ENCODE measurements at places on chromosomes 11 and 22.

GRCh38 chr22:36966851-36967540 lies 52.3 kb downstream of the TST start:
- DNase-seq = no peak

- DNase-seq = no peak
Measured at GRCh38 chr11:36684840-36685801, 87.1 kb upstream of the RAG2 start.

DNA sequence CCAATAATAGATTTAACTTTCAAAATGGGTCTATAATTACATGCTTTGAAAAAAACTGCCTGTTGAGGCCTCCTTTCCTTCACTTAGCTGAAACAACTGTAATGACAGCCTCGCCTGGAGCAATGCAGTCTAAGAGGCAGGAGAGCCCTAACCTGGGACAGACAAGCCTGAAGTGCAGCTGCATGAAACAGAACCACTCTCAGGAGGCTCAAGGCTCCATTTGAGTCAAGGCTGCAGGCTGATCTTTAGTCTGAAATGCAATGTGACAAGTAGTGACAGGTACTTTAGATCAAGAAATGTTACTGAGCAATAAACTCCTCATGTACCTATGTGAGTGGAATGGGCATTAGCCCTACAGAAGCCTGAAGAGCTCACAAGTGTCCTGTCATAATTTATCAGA lies 414.0 kb upstream of the LUZP2 start:
- DNase-seq = no peak

- peak; percentile 80 for DNase-seq
Measured at GRCh38 chr11:65471447-65471891, 27.4 kb upstream of the MALAT1 start.

DNA sequence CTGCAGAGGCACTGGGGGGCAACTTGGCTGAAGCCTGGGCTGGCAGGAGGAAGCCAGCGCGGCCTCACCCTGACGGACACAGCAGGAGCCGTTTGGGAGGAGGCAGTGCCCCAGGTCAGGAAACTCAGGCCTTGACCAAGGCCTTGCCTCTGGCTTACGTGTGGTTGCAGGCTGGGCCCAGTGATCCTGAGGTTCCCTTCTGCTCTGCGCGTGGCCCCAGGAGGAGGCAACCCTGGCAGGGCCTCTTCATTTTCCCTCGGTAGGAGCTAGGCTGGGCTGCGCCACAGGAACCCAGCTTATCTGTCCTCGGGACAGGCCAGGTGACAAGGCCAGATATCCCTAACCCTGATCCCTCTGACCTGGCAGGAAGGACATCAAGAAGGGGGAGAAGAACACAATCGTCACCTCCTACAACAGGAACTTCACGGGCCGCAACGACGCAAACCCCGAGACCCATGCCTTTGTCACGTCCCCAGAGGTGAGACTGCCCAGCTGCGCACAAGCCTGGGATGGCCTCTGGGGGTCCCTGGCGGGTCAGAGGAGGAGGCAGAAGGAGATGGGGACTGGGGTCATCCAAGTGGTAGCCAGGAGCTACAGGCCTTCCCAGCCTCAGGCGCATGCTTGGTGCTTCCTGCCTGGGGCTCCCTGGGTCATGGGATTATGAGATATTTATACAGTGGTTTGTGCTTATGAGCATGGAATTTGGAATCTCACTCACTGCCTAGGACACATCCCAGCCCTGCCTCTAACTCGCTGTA lies 20.6 kb downstream of the POLR3H start:
- DNase-seq = no peak

DNA sequence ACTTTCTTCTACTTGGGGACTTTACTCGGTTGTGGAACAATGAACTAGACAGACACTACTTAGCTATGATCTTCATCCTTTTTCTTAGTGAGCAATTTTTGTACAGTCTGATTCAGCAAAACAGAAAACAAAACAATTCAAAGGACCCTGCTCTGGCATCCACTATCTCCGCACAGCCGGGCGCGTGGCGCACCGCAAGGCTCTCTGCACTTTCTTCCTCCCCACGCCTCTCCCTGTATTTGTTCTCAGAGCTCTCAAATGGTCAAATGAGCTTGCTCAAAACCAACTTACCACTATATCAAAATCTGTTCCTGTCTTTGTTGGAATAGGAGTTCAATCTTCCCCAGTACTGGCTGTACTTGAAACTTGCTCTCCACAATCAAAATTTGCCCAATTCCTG lies 7.4 kb downstream of the EEF1G start:
- DNase-seq = no peak

DNA sequence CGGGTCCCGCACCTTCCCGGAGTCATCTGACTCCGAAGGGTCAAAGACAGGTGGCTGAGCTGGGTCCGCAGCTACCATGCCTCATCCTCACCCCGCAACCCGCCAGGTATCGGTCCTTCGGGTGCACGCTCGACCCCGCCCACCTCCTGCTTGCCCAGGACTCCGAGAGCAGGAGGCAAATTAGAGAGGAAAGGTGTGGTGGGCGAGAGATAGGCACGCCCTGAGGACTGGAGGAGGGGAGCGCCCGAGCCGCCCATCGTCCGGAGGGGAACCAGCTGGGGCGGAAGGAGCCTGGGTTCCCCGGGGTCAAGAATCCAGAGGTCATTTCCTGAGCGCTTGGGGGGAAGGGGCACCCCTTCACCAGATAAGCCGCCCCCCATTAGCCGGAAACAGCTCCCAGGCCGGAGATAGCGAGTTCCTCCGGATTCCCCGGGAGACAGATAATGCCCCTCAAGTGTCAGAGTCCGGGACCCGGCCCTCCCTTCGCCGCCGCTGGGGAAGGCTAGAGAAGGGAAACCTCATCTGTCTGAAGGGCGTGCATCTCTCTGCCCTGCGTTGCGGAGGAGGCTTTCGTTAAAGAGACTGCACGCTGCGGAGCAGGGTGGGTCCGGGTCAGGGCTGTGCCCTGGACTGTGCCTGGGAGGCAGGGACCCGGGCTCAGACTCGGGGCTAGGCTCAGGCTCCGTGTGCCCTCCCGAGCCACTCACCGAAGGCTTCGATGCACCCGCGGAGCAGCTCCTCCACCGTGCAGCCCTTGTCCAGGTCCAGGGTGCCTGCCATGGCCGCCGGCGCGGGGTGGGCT lies 1.7 kb downstream of the RASGRP2 start:
- DNase-seq = no peak

DNA sequence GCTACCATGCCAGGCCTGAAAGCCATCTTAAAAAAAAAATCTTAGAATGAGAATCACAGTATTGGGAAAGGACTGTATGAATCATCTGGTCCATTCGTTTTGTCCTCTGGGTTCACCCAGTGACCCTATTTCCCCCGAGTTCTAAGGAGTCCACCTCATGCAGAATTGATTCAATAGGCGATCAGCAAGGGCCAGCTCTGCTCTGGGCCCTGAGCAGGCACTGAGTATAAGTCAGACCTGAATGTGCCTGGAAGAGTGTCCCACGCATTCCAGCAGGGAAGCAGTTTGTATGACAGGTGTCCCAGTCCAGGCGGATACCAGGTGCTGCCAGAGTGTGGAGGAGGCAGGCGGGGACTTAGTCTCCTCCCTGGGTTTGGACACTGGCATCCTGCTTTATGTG lies 883 bp upstream of the HMOX1 start:
- DNase-seq = no peak

DNA sequence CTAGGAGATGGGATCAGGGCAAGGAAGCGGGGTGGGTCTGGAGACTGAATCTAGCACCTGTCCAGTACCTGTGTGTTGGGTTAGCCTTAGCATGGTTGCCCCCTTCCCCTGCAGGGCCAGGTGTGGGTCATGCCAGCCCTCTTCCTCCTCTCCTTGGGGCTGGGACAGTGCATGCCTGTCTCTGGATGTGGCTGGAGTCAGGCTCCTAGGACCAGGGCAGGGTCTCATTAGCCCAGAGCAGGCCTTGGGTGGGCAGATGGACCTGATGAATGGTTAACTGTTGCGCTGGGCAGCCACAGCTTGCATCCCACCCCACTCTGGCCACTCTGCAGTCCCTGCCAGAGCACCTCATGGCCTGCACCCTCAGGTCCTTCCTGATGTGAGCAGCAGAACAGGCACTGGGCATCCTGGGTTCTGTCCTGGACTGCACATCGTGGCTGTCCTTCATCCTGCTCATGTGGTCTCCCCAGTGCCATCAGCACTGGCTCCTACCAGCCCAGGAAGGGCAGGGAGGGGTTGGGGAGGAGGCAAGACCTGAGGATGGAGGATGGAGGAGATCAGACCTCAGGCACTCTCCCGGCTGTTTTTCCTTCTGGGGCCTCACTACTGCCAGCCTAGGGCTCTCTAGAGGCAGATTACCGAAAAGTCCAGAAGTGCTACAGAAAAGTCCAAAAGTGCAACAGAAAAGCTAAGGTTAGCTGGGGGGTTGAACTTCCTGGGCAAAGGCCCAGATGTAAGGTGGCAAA lies 12.8 kb upstream of the CHRM1 start:
- no peak for DNase-seq

DNA sequence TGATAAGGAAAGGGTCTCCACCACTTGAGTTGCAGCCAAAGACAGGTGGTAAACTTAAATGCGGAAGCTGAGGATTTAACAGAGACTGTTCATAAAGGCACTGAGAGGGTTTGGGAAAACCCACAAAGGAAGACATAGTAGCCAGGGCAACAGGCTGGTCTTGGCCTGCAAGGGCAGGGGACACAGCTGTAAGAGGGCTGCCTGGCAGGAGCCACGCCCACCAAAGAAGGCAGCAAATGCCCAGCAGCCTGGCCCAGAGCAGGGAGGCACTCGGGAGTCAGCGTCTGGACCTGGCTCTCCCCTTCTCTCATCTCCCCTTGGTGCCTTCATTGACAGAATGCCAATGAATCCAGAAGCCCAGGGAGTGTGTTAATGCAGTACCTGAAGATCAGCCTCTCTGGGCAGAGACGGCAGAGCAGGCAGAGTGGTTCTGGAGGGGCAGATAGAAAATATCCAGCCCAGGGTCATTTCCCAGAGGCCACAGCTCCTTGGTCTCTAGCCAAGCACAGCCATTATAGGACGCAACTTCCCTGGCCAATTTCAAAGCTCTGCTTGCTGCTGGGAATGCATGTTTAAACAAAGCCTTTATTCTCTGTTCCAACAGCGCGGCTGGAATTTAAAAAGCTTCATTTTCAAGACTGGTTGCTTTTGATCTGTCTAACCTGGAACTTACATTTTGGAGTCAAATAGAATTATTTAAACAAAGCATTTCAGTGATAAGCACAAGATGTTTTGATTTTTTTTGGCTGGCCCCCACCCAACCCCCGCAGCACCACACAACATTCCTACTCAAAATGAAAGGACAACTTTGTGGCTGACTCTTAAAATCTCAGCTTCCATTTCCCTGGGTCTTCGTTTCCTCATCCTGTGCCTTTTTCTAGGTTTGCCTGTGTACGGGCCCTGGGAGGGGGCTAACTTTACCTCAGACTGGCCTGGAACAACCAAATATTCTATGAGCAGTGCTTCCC lies 125.6 kb upstream of the LMO1 start:
- no peak for DNase-seq

- no peak for DNase-seq
Measured at GRCh38 chr11:78290293-78291176, 101.8 kb downstream of the USP35 start.

DNA sequence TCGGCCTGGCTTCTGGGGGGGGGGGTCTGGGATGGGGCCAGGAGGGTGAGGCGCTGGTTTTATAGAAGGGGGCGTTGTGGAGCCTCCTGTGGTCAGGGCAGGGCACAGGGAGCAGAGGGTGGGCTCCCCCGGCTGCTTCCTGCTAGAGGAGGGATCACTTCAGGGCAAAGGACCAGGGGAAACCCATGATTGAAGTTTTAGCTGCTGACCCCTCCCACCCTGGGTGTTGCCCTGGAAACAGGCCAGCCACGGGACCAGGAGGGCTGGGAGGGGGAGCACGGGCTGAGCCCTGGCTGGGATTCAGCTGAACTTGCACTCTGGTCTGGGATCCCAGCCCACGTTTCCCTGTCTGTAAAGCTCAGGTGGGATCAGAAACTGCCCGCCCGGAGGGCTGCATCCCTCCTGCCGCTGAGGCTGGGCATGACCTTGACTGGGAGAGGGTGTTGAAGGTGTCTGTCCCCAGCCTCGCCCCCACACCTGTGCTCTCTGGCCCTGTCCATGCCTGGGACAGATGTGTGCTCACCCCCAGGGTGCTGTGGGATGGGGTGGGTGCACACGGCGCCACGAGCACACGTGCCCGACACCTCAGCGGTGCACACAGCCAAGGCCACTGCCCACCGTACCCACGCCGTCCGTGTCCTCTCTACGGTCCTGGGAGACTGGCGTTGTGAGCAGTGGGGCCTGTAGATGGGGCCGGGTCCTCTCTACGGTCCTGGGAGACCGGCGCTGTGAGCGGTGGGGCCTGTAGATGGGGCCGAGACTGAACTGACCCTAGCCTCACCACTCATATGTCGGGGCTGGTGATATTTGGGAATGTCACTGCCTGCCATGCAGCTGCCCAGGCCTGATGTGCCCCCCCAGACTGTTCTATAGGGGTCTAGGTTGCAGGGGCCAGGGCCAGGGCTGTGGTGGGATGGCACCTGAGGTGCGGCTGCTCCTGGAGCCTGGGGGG lies 2.3 kb downstream of the TSPAN4 start:
- peak; percentile 99 for DNase-seq

- DNase-seq = no peak
Measured at GRCh38 chr11:111120696-111121302, 124.7 kb upstream of the POU2AF2 start.

DNA sequence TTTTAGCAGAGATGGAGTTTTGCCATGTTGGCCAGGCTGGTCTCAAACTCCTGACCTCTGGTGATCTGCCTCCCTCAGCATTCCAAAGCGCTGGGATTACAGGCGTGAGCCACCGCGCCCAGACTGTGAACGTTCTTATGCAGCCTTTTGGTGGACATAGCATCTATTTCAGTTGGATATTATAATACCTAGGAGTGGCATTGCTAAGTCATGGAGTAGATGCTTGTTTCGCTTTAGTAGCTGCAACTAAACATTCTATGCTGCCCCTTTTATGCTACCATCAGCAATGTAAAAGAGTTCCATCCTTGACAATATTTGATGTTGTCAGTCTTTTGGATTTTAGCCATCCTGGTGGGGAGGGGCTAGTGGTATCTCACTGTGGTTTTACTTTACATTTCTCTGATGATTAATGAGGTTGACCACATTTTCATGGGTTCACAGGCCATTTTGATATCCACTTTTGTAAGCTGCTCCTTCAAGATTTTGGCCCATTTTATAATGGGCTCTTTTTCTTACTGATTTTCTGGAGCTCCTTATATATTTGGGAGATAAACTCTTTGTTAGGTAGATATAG lies 16.5 kb upstream of the APOBEC3A start:
- DNase-seq = no peak

GRCh38 chr11:133693110-133693509 lies 152.2 kb downstream of the SPATA19 start:
- no peak for DNase-seq

- DNase-seq = no peak
Measured at GRCh38 chr11:134558258-134558835, 146.3 kb upstream of the B3GAT1 start.

DNA sequence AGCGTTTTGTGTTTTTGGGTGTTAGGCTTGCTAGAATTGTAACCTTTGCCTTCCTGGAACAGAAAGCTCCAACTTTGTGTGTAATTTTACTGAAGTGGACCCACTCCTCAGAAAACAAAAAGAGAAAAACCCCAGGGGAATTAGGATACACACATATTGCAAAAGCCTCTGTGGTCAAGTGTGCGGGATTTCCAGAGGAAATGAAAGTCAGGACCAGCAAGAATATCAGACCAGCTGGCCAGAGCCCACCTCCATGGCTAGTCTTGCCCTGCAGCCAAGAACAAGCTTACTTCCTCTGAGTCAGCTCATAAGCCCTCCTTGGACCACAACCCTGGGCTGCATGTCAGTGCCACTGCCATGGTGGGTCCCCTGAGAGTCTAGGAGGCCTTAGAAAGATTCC lies 37.0 kb upstream of the FTH1 start:
- peak; percentile 89 for DNase-seq
